ENCODE measurements at places on chromosomes 13 and 19. TPM values are rescaled to one million over a fixed set of nuclear protein-coding genes. Genes with fewer than 3 reads are reported as not detected.
A peak's percentile ranks its signal among the peaks of the same experiment; 100 is the strongest.

The ATP4A gene
- total RNA-seq = not detected

- DNase-seq = no peak
These were observed 50.0 kb downstream of the ALOX5AP start for GRCh38 chr13:30785191-30785850.

DNA sequence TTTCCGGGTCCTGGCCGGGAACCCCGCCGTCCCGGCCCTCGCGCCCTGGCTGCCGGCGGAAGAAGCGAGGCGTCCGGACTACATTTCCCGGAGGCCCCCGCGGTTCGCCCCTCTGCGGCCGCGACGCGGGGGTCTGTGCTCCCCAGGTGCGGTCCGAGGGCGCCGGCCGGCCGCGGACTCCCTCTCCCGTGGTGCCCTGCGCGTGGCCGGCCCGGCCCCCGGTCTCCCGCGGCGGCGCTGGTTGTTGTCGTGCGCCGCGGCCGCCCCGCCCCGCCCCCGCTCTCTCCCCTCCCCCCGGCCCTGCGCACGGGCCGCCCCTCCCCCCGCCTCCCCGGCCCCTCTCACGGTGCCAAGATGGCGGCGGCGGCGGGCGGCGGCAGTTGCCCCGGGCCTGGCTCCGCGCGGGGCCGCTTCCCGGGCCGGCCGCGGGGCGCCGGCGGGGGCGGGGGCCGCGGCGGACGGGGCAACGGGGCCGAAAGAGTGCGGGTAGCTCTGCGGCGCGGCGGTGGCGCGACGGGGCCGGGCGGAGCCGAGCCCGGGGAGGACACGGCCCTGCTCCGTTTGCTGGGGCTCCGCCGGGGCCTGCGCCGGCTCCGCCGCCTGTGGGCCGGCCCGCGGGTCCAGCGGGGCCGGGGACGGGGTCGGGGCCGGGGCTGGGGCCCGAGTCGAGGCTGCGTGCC is at the start of gene KMT2B:
Gene KMT2B (plus strand): TSS at position 339 of the 680 bp plus-strand sequence. CDS start 16 bp downstream, at position 355.
- DNase-seq = no peak

The UBE2L5 gene
- total RNA-seq = not detected

- DNase-seq = no peak
These were observed 40.8 kb downstream of the LATS2 start for GRCh38 chr13:21020581-21020980.

DNA sequence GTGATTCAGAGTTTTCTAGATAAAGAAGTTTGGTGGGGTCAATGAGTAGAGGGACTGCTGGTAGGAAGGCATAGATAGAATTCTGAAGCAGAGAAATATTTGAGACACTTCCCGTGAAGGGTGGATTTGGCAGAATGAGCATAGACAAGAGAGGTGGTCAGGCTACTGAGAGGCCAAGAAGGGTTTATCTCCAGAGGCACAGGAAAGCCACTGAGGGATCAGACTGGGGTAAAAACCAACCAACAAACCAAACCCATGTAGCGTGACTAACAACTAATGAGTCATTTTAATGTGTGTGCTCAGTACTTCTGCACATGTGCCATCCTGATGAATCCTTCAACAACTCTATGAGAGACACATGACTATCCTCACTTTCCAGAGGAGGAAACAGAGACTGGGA is 60.0 kb upstream of the SERP2 start:
- no peak for DNase-seq

- DNase-seq = no peak
These were observed 71.4 kb downstream of the DGKH start for GRCh38 chr13:42119875-42120274.

The BICRA gene
- 24.1 TPM for total RNA-seq

DNA sequence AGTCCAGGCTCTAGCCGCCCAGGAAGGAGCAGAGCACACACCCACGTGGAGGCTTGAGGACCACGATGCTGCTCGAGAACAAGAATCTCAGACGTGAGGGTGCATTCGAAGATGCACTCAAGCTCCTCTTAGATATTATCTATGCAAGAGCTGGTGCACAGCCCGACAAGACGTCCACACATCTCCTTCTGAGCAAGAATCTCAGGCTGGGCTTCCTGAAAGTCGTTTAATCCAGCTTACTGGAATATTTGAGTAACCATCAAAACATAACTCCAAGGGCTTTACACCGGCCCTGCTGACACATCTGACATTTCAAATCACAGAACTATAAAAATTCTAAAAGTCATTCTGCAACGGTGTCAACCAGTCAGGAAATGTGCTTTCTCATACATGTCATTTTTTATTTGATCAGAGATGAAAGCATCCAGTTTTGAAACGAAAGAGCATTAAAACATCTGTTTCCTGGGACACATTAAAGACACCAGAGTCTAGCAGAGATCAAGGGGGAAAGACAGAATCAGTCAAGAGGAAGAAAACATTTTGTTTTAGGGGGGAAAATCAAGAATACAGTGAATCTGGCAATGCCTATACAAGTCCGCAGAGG is 177.7 kb upstream of the IRS2 start:
- no peak for DNase-seq

DNA sequence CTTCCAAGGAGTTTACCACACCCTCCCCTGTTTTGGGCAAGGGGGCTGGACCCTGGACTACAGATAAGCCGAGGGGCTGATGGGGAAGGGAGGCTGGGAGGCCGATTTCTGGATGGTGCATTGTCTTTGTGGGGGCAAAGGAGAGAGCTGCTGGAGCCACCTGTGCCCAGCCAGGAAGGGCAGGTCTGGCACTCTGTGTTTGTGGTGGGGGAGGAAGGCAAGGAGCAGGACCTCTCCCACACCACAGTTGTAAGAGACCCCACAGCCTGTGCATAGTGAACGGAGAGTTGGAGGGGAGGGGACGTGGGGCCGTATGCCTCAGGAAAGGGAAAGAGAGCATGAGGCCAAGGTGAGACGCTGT is 16.0 kb upstream of the PRR19 start:
- no peak for DNase-seq

- no peak for DNase-seq
These were observed 28.1 kb downstream of the KEAP1 start for GRCh38 chr19:10474962-10475451.

GRCh38 chr19:18073197-18073596 is 13.5 kb downstream of the IL12RB1 start:
- DNase-seq = no peak

GRCh38 chr19:56933014-56933705 is 92.6 kb upstream of the PEG3 start:
- DNase-seq = no peak

GRCh38 chr13:29457299-29457698 is 138.2 kb downstream of the SLC7A1 start:
- DNase-seq = no peak

GRCh38 chr19:6710273-6711077 is 10.0 kb downstream of the C3 start:
- DNase-seq = no peak

The CCDC70 gene
- not detected for total RNA-seq

- DNase-seq = no peak
These were observed 813.4 kb downstream of the SLITRK6 start for GRCh38 chr13:84985860-84986259.

GRCh38 chr19:7808108-7808507 is 21.9 kb upstream of the EVI5L start:
- no peak for DNase-seq

The MYPOP gene
- 9.0 TPM for total RNA-seq

GRCh38 chr19:35673121-35673804 is 6.9 kb downstream of the UPK1A start:
- peak; percentile 36 for DNase-seq

The GNG7 gene
- 7.7 TPM for total RNA-seq

The DPF1 gene
- total RNA-seq = 6.0 TPM

DNA sequence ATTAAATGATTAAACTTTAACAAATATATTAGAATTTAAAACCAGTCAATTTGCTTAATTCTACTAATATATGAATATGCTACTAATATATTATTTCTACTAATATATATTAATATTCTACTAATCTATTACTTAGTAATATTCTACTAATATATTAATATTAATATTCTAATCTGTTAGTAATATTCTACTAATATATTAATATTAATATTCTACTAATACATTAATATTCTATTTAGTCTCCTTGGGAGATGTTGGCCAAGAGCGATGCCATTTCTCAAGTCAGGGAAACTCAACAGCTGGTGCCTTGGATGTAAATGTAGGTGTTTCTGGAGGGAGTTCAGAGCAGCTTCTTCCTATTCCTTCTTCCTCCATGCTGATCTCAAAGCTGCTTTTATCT is 259.2 kb upstream of the TMTC4 start:
- no peak for DNase-seq

The DAND5 gene
- total RNA-seq = 0.69 TPM

The ZNF568 gene
- 7.1 TPM for total RNA-seq

DNA sequence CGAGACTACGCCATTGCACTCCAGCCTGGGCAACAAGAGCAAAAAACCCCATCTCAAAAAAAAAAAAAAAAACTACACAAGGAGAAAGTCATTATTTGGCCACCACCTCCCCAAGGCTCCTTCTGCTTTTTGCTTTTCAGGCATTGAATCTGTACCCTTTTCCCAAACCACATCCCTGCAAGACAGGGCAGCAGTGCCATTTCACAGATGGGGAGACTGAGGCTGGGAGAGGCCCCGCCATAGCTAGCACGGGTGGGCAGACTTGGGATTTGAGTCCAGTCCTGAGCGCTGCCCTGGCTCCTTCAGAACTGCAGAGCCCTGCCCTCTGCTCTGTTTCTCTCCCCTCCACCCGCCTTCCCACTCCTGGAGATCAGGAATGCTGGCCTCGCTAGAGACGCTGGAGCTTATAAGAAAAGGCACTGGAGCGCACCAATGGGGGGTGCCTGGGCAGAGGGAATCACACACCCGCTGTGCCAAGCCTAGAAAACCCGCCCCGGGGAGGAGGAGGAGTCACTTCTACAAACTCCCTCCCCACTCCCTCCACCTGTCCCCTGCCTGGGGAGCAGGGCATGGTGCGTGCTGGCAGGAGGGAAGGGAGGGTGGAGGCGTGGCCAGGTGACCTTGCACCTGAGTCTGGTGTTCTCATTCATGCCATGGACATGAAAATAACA is 17.6 kb downstream of the TJP3 start:
- no peak for DNase-seq

The SPRYD7 gene
- 4.6 TPM for total RNA-seq

DNA sequence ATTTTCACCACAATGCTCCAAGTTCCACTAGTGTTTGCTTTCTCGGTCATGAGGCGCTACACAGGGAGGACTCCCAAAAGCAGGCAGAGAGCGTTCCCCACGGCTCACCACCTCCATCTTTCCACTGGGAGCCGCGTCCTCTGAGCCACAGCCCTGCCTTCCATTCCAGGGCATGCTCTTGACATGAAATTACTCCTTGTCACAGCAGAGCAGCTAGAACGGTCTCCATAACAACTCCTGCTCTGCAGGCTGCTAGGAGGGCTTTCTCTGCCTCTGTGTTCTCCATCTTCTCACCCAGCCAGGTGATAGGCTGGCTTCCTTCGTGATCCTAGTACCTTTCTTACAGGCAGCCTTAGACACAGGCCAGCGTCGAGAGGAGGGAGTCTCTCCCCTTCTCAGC is 171.8 kb upstream of the UBL3 start:
- no peak for DNase-seq

The KLK15 gene
- total RNA-seq = not detected

- DNase-seq = no peak
These were observed 20.6 kb upstream of the GTF3A start for GRCh38 chr13:27403727-27404385.

DNA sequence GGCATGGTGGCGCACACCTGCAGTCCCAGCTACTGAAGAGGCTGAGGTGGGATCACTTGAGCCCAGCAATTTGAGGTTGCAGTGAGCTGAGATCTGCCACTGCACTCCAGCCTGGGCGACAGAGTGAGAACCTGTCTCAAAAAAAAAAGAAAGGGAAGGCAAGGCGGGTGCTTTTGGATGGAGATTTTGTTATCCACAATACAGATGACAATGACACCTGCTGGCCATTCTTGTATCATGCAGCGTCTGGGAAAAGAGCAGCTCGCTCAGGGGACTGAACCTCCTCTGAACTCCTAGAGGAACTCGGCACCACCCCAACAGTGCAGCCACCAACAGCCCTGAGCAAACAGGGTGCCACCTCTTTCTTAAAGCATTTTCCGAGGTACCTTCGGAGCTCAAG is 22.8 kb downstream of the HAUS8 start:
- DNase-seq = peak; percentile 58

GRCh38 chr13:43761616-43762315 is 25.0 kb downstream of the ENOX1 start:
- DNase-seq = no peak

DNA sequence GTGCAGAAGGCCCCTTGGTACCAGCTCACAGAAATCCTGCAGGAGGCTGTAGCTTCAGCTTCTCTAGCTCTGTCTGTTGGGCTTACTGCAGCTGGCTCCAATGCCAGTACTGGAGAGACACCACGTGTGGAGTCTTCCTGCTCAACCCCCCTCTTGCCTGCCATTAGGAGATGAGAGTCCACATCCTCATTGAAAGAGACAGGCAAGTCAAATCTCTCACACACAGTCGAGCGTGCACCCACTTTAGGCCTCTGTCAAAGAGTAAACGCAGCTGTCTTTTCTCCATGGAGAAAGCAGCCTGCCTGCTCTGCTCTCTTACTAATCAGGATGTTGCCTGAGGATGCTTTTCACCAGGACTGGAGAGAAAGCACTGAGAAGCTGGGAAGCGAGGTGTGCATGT is 523.0 kb upstream of the NBEA start:
- DNase-seq = no peak

The TMEM59L gene
- 0.15 TPM for total RNA-seq

The LYPD5 gene
- total RNA-seq = not detected

DNA sequence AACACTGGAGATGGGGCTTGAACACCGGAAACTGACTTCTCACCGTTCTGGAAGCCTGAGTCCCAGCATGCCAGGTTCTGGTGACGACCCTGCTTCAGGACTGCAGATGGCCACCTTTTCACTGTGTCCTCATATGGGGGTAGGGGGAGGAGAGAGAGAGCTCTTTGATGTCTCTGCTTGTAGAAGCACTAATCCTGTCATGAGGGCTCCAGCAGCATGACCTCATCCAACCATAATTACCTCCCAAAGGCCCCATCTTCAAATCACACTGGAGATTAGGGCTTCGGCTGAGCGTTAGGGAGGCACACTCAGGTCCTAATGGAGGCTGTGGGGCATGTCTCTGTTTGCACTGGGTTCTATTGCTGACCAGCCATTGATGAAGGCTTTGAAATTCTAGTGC is 255.3 kb downstream of the TEX29 start:
- DNase-seq = no peak

The VPS36 gene
- 51.6 TPM for total RNA-seq

GRCh38 chr19:56263319-56263718 is 9.2 kb upstream of the EDDM13 start:
- no peak for DNase-seq

The SLC1A6 gene
- total RNA-seq = 8.3 TPM

DNA sequence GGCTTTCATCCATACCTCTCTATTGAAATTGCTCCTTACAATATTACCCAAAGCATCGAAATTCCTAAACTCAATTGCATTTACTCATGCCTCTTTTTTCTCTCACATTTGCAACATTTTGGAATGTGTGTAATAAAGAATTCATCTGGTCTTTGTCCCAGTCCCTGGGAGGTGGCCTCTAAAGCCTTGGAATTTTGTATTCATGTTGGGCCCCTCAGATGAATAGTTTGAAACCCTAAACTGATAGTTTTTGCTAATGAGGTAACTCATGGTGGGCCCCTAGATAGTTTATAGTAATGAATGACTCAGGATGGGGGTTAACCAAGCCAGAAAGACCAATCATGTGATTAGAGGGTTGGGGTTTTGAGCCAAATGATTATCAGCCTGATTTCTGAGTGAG is 490.4 kb downstream of the DIAPH3 start:
- DNase-seq = no peak

- DNase-seq = no peak
These were observed 3.6 kb downstream of the UQCR11 start for GRCh38 chr19:1601613-1602064.

GRCh38 chr19:32457571-32458158 is 52.1 kb downstream of the DPY19L3 start:
- no peak for DNase-seq

- no peak for DNase-seq
These were observed 88.1 kb downstream of the SHISA2 start for GRCh38 chr13:25963674-25964073.

Measured in endothelial cell (in vitro differentiated cells).